ENCODE measurements at places on chromosomes 4 and X.

DNA sequence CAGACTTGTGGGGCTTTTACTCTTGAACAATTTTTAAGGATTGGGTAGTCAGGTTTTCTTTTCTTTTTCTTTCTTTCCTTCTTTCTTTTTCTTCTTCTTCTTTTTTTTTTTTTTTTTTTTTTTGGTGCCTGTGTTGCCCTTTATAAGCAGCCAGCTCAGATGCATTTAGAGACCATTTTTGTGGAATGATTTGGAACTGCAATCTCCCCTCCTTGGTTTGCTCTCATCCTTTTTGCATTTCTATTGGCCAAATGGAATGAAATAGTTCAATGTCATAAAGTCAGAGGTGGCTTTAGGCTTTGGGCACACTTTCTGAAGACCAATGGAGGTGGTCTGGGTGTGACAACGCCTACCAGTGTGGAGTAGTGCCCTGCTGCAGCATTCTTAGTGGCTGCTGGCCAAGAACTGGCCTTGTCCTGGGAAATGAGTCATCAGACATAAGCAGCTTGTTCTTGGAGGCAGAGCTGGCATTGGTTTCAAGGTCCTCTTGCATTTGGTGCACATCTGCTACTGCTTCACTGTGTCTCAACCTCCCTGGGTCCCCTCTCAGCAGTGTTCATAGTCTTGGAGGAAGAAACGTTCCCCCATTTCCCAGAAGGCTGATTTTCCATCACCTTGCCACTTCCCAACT is 84.5 kb downstream of the CT47B1 start:
- DNase-seq, result peak; percentile 73

DNA sequence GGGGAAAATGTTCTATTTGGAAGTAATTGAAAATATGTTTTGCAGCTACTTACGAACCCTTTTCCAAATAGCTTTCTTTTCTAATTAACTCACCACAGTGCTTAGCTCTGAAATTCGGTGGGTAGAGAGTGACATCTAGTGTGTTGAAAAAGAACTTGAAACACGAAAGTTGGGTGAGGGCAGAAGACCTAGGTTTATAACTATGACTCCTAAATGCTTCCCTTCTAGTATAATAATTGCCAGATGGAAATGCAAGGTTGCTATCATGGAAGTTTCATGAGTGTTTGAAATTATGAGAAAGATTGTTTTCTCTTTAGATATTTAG is 77.3 kb upstream of the NOCT start:
- DNase-seq, result peak; percentile 79

DNA sequence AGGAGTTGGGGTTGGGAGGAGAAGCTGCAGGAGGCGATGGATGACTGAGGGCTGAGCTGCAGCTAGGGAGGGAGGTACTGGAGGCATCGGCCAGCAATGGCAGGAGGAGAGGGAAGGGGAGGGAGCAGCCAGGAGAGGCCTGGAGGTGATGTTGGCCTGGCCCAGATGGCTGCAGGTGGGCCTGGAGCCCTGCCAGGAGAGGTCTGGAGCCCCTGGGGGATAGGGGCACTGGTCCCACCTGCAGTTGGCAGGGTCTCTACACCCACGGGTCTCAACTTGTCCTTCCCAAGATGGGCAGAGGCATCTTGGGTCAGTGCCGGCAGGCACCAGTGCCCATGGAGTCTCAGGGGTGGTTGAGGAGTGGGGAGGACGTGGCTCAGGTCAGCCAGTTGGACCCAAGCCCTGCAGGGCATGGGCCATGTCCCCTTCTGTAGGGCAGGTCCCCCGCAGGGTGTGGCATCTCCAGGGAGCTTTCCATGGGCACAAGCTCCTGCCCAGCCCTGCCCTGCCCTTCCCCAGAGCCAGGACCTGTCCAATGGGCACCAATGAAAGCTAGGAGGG is 2.7 kb upstream of the MXD4 start:
- no peak for DNase-seq

GRCh38 chr4:102783006-102783405 is 22.2 kb upstream of the MANBA start:
- peak; percentile 19 for DNase-seq

- DNase-seq, result no peak
These were observed 54.4 kb downstream of the ADD1 start for GRCh38 chr4:2898001-2898400.

GRCh38 chr4:170111546-170111945 is 21.8 kb upstream of the AADAT start:
- no peak for DNase-seq

DNA sequence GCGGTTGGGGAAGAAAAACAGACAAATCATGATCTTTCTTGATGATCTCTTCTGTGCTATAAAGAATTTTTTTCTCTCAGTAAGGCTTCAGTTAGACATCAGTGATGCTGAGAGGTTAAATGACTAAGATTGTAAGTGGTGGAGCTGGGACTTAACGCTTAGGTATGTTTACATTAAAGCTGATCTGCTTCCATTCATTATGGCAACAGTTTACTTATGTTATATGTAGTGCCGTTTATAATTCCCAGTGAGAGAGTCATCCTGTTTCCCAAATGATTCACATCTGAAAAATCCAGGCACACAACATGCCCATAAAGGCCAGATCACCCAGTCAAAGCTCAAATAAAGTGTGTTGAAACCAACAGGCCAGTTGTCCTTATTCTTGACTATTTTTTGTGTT is 50.1 kb downstream of the CENPVL3 start:
- DNase-seq, result peak; percentile 37

DNA sequence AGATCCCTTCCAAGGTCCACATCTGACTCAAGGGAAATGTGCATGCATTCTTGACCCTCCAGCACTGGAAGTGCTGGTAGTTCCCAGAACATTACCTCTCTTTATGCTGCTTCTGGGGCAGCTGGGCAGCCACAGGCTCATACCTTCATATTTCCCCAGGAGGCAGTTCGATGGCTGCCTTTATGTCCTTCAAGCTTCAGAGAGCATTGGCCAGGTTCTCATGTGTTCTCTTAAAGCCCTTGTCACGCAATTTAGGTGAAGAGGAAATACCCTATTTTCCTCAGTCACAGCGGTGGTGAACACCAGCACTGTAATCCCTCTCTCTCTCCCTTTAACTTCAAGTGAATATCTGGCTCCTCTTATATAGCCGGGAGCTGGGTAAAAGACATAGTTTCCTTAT is 134.3 kb downstream of the MID1IP1 start:
- DNase-seq, result no peak

DNA sequence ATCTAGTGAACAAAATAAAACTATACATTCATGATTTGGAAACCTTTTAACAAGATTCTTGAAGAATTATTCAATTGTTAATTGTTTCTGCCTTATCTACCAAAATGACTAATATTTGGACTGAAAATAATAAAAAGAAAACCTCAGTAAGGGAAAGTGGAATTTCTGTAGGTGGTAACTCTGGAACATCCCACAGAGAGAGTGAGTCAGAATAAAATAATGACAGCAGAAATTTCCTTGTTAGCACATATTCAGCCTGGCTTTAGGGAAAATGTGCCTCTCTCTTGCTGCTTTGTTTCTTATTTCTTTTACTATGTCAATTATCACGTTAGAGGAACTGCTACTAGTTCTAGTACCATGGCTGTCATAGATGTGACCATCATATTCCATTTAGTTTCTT is 421.5 kb upstream of the GNPDA2 start:
- DNase-seq, result no peak

DNA sequence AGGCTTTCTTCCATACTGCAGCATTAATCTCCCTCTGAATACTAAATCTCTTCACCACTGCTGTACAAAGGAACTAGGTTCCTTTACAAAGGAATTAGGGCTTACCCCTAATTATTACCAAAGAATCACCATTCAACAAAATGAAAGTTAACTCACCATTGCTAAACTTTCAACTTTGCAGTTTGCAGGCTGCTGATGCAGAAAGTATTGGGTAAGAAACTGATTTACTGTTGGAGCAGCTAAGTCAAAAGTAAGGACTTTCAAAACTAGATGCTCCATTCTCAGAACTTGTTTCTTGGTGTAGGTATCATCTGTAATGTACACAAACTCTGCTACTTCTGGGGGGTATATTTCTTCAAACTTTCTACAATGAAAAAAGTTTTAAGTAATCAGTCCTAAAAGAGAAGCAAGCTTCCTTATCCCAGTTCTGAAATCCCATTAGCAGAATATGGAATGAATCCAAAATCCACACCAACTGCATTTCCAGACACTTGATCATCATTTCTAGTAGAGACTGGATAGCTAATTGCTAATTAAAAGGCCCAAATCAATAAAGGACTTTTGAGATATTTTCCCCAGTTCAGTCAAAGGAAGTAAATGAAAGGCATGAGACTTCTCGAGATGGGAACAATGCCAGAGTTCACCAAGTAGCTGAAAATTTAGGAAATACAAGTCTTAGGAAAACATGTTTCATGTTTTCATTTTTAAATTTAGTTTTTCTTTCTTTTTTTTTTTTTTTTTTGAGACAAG is 4.3 kb downstream of the CCNA2 start:
- peak; percentile 28 for DNase-seq

DNA sequence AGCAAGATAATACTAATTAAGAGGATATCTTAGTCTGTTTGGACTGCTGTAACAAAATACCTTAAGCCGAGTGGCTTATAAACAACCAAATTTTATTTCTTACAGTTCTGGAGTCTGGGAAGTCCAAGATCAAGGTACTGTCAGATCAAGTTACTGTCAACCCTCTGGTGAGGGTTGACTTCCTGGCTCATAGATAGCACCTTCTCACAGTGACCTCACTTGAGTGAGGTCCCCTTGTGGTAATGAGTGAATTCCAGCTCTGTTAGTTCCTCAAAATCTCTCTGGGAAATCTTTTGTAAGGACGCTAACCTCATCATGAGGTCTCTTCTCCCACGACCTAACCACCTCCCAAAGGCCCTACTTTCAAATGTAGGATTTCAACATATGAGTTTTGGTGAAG is 36.9 kb upstream of the ADGRA3 start:
- no peak for DNase-seq

DNA sequence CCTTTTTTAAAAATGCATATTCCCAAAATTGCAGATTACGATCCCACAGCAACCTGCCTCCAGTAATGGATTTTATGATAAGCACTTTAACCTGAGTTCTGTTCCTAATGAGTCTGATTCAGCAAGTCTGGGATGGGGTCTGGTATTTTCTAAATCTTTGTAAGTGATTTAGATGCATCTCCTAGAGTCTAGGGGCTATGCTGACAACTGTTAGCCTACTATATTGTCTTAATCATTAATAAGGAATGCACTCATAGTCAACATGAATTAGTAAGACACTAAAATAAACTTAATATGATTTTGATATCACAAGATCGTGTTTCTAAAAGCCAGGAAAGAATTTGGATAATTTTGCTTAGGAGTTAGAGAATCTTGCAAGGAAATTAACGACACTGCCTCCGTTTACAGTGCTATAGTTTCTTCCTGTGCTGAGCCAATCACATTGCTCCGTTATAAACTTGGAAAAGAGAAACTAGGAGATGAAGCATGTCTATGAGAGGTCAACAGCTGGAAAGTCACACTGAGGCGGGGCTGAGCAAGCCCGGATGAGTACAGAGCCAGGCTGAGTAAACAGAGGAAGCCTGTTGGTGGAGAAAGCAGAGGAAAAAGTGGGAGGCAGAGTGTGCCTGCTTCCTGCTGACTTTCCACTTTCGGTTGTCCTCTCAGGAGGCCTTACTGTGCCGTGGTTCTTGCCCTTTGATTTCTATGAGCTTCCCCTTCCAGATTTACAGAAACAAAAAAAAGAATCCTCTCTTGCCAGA is 5.4 kb downstream of the SCARB2 start:
- DNase-seq, result peak; percentile 88

GRCh38 chr4:23857367-23857959 is 32.4 kb downstream of the PPARGC1A start:
- peak; percentile 11 for DNase-seq

DNA sequence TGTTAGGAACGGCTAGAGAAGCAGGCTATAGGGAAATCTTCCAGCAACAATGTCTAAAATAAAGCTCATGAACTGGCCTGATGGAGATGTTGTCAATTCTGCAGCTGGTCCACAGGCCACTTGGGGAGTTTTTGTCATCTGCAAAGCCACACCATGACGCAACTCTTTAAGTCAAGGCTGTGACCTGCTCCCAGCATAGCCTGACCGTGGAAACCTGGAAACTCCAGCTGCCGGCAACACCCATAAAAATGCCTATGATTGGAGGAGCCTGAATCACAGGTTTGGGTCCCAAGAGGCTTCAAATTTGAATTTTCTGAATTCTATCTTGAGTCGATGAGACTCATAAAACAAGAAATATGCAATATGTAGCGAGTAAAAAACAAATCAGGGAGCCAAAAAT is 969.2 kb upstream of the PRKX start:
- no peak for DNase-seq

DNA sequence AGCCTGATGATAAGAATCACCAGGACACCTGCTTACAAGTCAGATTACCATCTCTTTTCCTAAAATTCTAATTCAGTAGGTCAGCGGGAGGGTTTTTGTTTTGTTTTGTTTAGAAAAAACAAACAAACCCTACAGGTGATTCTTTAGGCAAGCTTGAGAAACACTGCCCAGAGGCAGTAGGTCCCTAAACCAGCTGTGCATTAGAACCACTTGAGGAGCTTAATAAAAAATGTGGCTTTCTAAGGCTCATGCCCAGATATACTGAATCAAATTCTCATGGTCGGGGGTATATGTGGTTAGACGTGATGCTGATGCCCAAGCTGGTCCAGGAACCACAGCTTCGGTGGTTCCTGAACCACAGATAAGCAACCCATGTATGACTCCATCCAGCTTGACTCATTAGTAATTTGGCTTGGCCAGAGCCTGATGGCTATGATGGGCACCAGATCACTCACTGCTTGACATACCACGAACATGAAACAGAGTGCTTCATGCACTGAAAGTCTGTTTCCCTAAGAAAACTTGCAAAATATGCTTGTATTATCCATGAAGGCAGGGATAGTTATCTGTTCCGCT is 338.1 kb upstream of the F9 start:
- peak; percentile 15 for DNase-seq

GRCh38 chrX:130682990-130683389 is 220.0 kb downstream of the ENOX2 start:
- DNase-seq, result peak; percentile 13

GRCh38 chrX:2928583-2929434 is at the start of gene ARSD:
Gene ARSD (minus strand): TSS chrX:2929339. CDS start chrX:2929275, 64 bp downstream.
- peak; percentile 84 for DNase-seq

GRCh38 chrX:71955530-71956120 is 45.0 kb downstream of the NHSL2 start:
- DNase-seq, result no peak

GRCh38 chrX:69133921-69134542 is 31.2 kb downstream of the PJA1 start:
- DNase-seq, result peak; percentile 67

DNA sequence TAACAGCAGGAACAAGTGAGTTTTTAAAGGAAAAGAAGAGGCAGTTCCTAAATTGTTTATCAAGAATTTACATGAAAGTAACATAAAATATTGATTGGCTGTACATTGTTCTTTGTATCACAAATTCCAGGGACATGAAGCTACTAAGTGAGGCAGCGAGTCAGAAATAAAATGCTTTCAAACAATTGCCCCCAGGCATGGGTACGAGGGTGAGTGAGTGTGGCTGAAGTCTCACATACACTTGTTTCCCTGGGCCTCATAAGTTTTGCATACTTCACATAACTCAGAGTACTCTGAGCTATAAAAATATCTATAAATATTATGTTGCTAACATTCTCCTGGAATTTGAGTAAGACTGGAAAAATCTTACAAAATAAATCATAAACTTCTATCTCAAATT is 511.6 kb upstream of the PRKX start:
- DNase-seq, result no peak

GRCh38 chr4:176156656-176157055 is 38.7 kb downstream of the SPATA4 start:
- peak; percentile 76 for DNase-seq

Measured in fibroblast of the aortic adventitia (primary cell).